ENCODE measurements at places on chromosomes 11 and 22.

- DNase-seq = no peak
Observed at GRCh38 chr11:6298605-6299004, 21.7 kb downstream of the CAVIN3 start.

GRCh38 chr22:43388420-43388851 is 23.4 kb upstream of the MPPED1 start:
- peak; percentile 80 for DNase-seq

DNA sequence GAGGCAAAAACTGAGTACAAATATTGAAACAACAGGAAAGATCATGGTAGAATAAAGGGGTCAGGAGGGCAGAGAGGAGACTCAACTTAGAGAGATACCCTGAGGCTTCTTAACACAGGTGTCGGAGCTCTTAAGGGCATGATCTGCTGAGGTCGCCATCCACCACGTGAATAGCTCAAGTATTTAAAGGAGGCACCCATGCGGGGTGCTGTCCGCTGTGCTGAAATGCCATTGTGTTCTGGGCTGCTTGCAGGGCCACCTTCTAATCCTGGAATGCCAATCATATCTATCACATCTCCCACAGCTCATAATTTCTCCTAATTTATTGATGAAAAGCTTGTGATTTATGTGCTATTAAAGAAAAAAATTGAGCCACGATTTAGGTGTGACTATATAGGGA is 90.2 kb downstream of the SEZ6L start:
- DNase-seq = no peak

DNA sequence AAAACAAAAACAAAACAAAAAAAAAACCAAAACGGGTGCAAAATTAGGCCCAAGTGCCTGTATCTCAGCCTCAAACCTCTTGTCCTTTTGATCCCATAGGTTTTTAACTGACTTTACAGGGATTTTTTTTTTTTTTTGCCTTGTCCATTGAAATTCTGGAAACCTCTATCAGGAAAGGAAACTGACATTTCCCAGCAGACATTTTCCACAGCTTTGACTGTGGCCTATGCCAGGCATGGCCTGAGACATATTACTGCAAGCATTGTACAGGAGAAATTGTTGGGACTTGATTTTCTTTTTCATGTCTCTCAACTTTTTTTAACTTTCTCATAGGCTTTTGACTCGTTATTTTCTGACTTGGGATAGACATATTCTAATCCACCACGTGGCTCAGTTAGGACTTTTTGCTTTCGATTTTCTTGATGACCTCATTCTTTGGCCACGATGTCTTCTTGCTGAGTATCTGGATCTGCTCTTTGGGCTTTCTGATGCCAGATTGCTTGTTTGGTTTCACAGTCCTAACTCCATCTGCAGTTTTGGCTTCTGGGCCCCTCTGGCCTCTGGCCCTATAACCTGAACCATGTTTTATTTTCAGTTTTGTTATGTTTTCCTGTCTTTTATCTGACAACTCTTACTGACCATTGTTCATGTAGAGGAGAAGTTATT is 336.1 kb upstream of the C11orf87 start:
- no peak for DNase-seq
